ENCODE measurements at places on chromosomes 16 and 17.

DNA sequence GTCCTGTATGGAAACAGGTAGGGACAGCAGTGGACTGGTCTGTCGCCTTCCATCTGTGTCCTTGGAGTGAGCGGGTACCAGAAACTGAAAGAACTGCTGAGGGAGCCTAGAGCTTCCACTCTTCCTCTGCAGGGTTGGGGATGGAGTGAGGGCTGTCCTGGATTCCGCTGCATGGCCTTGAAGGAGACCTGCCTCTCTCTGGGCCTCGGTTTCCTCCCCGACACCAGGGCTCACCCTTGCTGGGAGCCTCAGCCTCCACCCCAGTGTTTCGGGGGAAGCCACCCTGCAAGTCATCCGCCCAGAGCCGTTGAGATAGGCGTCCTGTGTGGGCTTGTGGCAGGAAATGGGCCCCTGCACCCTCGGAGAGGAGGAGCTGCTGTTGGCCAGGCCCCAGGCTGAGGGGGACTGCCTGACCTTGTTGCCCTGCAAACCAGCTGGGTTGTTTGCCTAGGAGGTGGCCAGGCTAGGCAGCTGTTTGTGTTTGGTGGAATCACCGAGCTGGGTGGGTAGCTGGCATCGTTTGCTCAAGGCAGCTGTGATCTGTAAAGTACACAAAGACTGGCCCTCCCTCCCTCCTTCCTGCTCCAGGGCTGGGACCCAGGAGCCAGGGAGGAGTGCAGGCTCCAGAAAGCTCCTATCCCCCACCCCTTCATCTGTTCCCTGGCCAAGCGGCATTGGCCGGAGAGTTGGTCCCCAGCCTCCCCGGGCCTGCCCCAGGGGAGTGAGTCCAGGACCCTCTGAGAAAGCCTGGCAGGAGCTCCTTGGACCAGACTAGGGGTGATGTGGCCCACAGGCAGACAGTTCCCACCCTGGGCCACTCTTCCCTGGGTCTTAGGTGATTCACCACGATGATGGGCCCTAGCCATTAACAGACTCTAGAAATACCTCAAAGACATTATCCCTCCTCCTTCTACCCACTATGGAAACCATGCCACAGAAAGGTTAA is 1.3 kb downstream of the RAB37 start:
- peak; percentile 83 for DNase-seq

DNA sequence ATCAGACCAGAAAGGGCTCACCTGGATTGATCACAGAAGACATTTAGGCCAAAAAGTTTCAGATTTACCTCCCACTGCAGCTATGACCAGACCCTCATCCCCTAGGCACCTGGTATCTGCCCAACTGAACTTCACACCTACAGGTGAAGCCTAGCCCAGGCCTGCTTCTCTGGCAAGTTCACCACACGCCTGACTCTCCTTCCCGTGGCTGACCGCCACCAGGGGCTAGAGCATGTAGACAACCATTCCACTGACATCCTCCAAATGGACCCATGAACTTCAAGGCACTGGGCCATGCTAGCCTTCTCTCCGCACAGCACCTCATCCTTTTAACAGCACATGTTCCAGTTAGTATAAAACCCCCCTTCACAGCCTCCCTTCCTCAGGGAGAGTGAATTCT is 18.8 kb downstream of the ZCCHC14 start:
- no peak for DNase-seq

DNA sequence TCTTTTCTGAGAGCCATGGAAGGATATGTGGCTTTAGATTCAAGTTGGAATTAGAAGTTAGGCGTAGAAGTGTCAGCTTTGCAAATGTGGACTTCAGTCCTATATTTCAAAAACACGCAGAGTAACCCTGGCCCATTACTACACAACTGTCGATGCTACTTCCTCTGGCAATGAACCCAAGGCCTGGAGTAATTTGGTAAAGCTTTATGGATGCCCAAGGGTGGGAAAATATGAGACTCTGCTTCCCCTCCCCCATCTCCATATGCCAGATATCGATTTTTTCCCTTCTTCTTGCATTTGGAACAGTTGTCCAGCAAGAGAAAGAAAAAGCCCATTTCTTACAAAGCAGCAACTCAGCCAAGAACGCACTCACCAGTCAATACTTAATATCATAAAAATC is 2.9 kb upstream of the MAP1LC3B start:
- no peak for DNase-seq

DNA sequence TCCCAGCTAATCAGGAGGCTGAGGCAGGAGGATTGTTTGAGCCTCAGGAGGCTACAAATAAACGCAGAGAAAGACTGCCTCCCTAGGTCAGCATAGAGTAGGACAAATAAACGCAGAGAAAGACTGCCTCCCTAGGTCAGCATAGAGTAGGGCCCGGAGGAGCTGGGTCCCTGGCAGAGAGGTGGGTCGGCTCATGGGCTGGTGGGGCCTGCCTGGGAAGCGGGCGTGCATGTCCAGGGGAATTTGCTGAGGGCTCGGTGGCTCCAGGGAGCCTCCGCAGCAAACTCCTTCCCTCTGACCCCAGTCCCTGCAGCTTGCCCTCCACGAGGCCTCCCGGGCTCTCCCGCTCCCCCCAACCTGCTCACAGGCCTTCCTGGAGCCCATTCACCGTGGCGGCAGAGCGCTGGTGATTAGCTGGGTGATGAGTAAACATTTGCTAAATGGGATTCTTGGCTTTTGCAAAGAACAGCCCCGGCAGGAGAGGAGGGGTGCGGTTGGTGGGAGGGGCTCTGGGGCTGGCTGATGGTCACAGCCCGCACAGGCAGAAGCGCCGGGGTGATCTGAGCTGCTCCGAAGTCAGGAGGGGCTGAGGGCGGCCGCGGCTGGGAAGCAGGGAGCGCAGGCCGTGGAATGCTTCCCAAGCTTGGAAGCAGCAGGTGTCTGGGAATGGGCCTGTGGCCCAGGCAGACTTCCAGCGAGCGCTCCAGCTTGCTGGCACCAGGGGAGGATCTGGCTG is 93.1 kb downstream of the RTN4RL1 start:
- DNase-seq = no peak

- DNase-seq = no peak
These were observed 23.2 kb downstream of the USP43 start for GRCh38 chr17:9668517-9668916.

- DNase-seq = no peak
These were observed 7.6 kb downstream of the SPNS2 start for GRCh38 chr17:4506175-4506813.

- DNase-seq = no peak
These were observed 31.7 kb downstream of the ADCY7 start for GRCh38 chr16:50298075-50298460.

DNA sequence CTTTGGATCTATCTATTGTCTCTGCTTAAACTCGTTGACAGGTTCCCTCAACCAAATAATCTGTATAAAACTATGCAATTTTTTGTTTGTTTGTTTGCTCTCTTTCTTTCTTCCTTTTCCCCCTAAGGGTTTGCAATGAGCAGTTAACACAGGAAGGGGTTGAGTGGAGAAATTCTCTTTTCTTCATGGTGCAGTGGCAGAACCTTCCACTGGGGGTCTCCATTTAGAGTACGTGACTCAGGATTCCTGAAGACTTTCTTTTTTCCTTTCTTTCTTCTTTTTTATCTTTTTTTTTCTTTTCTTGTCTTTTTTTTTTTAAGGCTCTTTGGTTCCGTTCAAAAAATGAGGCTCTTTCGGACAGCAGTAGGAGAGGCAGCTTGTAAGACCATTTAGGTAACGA is 19.5 kb upstream of the RBFOX1 start:
- no peak for DNase-seq

GRCh38 chr17:19915245-19915978 is 47.7 kb upstream of the ULK2 start:
- DNase-seq = no peak

DNA sequence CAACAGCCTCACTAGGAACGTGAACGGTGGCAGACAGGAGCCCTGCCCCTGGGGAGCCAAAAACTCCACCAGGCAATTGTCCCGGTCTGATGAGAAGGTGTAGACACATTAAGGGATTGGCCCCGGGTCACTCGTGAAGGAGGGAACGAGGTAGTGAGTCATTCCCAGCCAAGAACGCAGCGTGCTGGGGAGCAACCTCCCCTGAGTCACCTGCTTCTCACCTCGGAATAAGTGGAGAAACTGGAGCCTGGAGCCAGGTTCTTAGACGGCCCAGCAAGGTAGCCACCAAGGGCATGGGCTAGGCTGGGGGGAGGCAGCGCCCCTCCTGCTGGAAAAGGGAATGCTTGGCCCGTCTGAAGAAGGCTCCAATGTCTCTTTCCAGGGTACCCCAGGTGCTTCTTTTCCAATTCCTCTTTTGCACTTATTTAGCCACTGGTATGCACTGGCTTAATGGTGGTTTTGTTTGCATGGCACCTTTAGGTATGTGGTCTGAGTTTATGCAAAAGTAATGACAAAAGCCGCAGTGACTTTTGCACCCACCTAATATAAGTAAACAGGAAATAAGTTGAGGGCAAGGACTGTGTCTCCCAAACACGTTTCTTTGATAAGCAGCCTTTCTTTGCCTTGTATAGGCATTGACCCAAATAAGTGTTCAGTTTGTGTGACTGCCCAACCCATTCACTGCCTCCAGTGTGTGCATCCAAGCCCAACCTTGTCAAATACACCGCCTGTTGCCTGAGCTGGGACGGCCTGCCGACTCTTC is 1.8 kb upstream of the HELZ start:
- DNase-seq = peak; percentile 47

DNA sequence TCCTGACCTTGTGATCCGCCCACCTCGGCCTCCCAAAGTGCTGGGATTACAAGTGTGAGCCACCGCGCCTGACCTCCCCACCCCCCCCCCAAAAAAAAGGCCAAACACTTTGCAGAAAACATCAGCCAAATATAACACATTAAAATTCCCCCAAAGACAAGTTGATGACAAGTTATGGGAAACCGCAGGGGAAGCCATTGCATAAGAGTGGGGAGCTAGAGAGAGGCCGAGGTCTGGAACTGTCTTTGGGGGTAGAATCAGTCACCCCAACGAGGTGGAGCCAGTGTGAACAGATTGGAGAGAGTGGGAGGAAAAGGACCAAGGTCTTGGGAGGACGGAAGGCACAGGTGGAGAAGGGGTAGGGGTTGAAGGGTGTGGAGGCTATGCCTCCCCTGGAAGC is 2.8 kb downstream of the DRC3 start:
- DNase-seq = no peak

DNA sequence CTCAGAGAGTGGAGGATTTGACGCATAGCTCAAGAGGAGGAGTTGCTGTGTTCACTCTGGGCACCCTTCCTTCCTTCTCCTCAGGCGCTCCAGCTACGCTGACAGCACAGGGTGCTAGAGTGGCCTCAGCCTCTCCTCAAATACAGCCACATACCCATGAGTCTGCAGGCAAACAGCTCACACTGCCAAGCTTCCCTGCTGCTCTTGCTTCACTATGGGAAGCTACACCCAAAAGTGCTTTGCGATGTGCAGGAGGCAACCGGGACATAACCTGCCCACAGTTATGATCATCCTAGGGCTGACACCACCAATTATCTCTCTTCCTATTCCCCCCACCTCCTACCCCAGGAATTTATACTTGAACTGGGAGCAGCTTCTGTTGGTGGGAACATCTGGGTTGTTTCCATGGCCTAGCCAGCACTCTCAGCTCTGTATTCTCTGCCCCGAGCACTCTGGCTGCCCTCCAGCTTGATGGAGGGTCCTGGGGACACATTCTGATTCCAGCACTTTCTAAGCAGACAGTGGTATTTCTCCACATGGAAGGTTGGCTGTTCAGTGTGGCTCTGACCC is 40.3 kb upstream of the SREBF1 start:
- DNase-seq = no peak

DNA sequence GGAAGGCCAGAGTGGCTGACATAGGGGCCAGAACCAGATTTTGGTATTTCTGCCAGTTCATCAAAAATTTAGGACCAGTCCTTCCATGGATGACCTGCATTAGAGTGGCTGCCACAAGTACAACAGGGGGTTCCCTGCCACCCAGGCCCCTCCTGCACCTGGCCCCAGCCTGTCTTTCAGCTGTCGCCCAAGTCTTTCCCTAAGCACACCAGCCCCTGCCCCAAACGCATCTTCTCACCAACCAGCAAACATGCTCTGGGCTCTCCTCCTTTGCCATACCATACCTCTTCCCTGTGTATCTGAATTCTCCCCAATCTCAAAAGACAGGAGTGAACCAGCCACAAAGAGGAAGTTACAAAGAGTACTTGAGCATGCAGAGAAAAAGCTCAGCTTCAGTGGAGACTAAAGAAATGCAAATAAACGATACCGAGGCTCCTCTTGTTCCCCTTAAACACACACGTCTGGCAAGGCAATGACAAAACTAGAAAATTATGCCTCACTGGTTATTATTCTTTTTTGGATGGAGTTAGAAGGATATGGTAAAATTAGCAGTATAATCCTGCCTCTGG is 130.6 kb downstream of the DYNLRB2 start:
- DNase-seq = no peak

- DNase-seq = no peak
These were observed 158.5 kb upstream of the CACNG5 start for GRCh38 chr17:66676421-66676820.

DNA sequence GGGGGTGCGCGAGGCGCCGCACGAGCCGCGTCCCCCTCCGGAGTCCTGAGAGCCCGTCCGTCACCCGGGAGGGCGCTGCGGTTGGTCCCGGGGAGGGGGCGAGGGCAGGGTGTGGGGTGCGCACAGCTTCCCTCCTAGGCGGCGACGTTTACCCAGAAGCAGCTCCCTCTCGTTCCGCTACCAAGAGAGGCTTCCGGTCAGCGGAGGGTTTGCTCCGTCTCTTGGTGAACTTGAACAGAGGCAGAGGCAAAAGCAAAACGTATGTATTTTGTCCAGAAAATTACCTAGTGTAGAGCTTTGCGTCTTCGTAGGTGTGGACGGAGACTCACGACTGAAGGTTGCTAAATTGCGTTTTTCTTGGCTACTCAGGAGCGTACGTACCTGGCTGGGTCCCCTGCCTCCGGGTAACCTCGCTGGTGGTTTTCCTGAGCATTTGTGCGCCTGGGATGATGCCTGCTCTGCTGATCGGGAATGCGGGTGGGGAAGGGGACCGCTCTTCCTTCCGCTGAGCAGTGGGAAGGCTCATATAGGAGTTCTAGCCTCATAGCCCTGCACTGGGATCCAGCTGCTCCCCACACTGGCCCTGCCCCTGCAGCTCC is 833 bp downstream of the WSCD1 start:
- no peak for DNase-seq

DNA sequence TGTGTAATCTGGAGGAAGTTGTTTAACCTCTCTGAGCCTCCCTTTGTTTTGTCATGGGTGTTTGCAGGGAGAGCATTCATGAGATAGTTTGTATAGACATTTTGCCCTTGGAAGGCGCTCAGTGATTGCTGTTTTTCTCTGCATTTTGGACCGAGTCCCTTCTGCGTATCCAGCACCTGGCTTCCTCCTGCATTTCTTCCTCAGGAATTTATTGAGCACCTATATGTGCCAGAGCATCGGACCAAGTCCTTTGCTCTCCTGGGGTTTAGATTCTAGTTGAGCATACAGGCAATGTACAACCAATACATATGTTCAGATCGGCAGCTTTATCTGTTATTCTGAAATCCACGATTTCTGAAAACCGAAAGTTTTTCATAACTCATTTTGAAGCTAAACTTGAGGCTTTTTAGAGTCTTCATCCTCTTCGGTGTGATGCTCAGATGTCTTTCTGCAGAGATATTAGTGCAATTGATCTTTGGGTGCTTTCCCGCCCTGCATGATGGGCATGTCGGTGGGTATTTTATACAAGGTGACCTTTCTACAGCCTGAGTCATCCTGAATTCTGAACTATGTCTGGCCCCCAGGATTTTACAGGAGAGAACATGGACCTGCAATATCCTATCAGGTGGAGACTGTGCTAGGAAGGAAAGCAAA is 4.1 kb downstream of the IL4R start:
- DNase-seq = no peak

GRCh38 chr17:47225436-47225858 is 16.3 kb downstream of the MYL4 start:
- DNase-seq = no peak

- no peak for DNase-seq
These were observed 7.1 kb upstream of the GJC1 start for GRCh38 chr17:44837196-44837595.

- DNase-seq = no peak
These were observed 39.4 kb downstream of the SYCE1L start for GRCh38 chr16:77238593-77238992.

All from CD4-positive, alpha-beta T cell treated with Interleukin-6 at 100 ng/mL for 8 hours (primary cell).